ENCODE measurements at places on chromosomes 11 and 22. TPM values are rescaled to one million over a fixed set of nuclear protein-coding genes. Genes with fewer than 3 reads are reported as not detected.

DNA sequence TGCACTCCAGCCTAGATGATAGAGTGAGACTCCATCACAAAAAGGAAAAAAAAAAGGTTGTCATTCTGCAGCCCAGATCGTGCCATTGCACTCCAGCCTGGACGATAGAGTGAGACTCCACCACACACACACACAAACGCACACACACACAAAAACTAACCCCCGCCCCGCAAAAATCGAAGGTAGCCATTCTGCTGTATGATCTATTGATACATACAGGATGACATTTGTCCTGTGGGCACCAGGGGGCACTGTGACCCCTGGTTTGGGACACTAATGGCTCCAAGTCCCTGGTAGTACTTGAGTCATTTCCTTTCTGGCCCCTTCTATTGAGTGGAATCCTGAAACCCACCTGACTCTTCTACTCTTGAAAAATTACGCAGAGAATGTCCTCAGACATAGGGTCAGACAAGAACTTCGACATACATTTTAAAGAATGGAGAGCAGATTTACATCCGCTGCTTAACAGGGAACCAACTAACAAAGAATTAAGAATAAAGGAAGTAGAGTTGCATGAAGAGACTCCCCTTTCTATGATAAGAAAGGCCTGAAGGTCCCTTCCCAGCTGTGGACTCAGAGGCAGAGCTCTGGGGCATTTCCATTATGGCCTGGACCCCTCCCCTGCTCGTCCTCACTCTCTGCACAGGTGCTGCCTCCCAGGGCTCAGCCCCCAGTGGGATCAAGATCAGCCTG lies 35.0 kb upstream of the PRAME start:
- peak; percentile 36 for DNase-seq

- DNase-seq: no peak
Observed at GRCh38 chr11:133681901-133682300, 149.6 kb upstream of the OPCML start.

DNA sequence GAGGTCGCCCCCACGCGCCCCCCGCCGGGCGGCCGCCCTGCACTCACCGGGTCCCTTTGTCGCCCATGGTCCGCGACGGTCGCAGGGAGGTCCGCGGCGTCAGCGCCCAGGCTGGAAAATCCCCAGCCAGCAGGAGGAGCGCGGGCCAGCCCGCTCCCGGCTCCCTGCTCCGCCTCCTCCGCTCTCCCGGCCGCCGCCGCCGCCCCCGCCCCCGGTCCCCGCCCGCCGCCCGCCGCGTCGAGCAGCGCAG lies at the start of gene ARRB1:
Gene ARRB1 (minus strand): TSS at position 121 of the 250 bp plus-strand sequence. CDS start 54 bp downstream, at position 67.
- no peak for DNase-seq

OR5B21 gene
- 0.99 TPM for total RNA-seq

TMEM191B gene
- total RNA-seq: 3.4 TPM

BRSK2 gene
- total RNA-seq: 0.47 TPM

DNA sequence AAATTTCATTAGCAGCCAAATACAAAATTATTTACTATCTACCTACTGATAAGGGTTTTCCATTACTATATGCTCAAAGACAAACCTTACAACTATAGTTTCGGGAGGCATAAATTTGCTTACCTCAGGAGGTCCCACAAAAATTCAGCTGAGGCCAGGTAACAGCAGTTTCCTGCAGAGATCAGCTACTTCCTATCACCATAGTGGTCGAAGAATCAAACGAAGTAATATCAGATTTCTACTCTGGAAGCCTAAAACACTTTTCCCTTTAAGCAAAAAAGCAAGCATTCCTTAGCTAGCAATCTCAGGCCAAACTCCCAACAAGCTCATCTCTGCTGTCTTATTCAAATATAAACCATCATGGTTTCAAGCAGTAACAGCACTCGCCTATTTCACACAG lies 3.1 kb downstream of the NAP1L4 start:
- no peak for DNase-seq

GRM5 gene
- not detected for total RNA-seq

LGALS12 gene
- not detected for total RNA-seq

ACAT1 gene
- total RNA-seq: 19.3 TPM
